NCI-H146 (cell line): ENCODE measurements at places on chromosomes 2 and 18.
A peak's percentile ranks its signal among the peaks of the same experiment; 100 is the strongest.

GRCh38 chr18:48408727-48409590 lies at the start of gene ZBTB7C:
Gene ZBTB7C, minus strand, starts transcription at chr18:48409383.
- peak; percentile 77 for DNase-seq

- DNase-seq, result peak; percentile 29
Measured at GRCh38 chr2:119826370-119826961, 66.7 kb downstream of the PTPN4 start.

DNA sequence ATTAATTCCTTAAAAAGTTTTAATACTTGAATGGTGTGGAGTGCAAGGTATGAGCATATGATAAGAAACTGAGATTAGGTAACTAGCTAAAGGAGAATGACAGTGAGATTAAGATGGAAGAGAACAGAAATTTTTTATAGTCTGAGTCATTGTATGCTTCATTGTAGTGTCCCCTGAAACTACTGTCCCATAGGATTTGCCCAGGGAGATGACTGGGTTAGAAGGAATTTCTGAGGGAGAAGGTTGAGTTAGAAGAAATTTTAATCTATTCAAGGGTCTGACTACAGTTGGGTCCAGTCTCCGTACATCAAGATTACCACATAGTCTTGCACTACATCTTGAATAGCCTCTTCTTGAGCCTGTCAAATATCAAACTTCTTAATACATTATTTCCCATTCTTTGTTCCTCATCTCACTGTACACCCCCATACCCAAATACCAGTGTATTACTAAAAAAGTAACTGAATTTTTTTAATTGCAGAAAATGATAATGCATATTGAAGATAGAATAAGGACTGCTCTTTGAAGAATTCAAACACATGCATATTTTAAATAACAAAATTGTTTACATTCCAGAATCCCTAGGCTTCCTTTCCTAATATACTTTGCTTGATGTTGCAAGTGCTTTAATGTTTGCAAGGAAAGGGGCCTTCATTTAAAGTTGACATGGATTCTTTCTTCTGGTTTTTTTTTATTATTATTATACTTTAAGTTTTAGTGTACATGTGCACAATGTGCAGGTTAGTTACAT lies 314.3 kb upstream of the COL3A1 start:
- DNase-seq, result no peak

- DNase-seq, result peak; percentile 87
Measured at GRCh38 chr2:58042486-58042970, 4.1 kb upstream of the VRK2 start.

- no peak for DNase-seq
Measured at GRCh38 chr2:153072813-153073212, 354.4 kb downstream of the ARL6IP6 start.

DNA sequence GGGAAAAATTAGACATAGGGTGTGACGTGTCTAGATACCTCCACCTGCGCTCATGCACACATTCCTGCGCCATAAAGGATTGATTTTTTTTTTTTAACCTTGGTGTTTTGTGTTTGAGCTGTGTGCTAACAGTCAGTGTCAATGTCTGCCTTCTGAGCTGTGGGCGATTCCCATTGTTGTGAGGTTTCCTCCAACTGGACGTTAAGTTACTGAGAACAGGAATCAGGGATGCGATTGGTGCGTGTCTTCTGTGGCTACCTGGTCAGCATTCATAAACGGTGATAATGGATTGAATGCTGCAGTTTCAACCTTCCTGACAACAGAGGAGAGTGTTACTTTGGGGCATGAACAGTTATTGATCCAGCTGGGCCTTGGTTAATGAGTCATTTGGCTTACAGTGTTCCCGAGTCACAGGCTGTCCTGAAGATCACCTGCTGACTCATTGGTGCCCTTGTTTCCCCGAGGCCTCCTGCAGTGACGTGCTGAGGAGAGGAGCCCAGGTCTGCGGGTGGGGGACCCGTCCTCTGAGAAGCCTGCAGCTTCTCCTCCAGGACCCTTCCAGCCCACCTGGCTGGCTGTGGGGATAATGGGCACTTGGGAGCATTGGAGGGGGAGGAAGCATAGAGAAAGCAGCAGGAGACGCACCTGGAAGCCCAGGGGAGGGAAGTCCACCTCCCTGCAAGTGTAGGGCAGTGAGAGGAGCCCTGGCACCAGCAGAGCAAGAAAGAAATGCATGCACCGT lies 25.8 kb upstream of the CABYR start:
- DNase-seq, result peak; percentile 99

DNA sequence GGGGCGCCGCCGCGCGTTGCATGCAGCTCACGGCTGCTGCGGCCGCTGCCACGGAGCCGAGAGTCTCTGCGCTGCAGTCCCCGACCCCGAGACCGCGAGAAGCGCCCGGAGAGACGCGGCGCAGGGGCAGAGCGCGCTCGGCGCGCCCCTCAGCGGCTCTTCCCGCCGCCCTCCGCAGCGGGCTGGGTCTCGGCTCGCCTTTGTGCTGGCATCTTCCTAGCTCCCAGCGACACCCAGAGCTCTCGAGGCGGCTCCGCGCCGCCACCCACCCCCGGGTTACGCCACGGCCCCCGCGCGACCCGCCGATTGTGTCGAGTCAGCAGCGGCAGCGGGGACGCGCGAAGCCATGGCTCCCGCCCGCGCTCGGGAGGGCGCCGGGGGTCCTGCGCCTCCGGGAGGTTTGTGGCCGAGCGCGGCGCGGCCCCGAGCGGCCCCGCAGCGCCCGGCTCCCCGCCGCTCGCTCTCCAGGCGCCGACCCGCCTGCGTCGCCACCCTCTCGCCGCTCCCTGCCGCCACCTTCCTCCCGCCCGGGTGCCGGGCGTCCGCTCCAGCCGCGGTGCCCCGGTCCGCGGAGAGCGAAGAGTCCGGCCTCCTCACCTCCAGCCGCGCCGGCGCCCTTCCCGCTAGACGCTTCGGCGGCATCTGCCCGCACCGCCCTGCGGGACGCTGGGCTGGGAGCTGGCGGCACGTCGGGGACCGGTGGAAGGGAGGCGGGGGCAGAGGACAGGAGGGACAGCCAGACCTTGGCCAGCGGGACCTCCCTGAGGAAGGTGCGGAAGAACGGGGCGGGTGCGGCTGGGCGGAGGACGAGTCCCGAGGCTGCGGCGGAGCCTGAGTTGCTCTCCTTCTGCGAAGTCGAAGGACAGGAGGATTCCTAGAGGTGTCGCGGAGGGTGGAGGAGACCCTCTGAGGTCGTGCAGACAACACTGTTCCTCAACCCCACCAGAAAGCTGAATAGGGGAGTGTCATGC lies 46.3 kb upstream of the CCDC150 start:
- DNase-seq, result peak; percentile 77

GRCh38 chr18:61553045-61553659 lies 219.9 kb downstream of the CDH20 start:
- DNase-seq, result no peak

GRCh38 chr18:10838553-10838952 lies 310.8 kb downstream of the PIEZO2 start:
- no peak for DNase-seq

DNA sequence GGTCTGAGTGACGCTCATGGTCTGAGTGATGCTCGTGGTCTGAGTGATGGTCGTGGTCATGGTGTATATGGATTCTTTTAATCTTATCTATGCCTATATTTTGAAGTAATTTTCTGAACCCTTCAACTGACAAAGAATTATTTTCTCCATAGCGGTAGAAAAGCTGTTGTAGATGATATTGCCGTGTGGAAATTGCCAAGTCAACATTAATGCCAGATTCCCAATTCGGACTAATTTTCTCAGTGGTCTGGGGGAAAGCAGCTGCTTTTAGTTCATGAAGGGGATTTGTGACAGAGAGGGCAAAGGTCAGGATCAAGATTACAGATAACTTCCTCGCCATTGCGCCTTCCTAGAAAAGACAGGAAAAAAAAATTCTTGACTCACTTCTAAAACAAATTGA lies 2.5 kb downstream of the SLC39A6 start:
- no peak for DNase-seq

GRCh38 chr2:10452312-10452711 lies 4.2 kb upstream of the ODC1 start:
- DNase-seq, result peak; percentile 49

- DNase-seq, result no peak
Measured at GRCh38 chr2:162293122-162293786, 25.2 kb downstream of the IFIH1 start.

GRCh38 chr2:194619366-194619765 lies 1037.7 kb upstream of the SLC39A10 start:
- DNase-seq, result no peak

GRCh38 chr18:35174093-35174731 lies 66.6 kb upstream of the ZNF397 start:
- peak; percentile 60 for DNase-seq

DNA sequence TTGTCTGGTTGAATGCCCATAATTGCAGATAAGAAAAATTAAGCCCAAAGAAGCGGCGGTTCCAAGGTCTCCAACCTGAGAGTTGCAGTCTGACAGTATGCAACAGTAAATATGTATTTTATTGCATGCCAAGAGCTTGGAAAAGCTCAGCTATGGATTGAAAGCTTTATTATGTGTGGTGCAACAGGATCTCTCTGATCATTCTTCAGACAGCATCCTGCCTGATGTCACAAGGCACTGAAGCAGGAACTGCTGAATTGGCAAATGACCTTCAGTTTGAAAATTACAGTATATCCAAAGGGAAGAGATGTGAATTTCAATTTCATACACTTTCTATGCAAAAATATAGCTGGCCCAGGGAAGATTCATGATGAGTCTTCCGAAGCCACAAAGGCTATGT lies 42.5 kb downstream of the DOCK10 start:
- no peak for DNase-seq

DNA sequence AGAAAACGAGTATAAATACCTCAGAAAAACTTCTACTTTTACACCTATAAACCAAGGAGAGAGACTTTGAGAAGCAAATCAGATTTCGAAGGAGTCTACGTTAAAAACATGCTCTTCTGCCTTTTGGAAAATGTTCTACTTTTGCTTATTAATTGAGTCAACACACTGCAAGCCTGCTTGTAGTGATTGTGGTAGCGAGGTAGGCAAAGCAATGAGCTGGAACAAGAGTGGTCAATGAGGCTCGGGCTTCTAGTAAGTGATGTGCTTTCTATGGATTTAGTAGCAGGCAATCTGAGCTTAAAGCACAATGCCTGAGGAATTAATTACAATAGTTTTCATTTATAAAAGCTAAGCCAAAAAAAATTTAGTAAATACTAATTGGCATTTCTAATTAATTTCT lies 103.4 kb upstream of the TFCP2L1 start:
- no peak for DNase-seq

- no peak for DNase-seq
Measured at GRCh38 chr2:53751728-53752127, 15.9 kb upstream of the CHAC2 start.

GRCh38 chr2:3631851-3632659 lies 25.9 kb upstream of the ALLC start:
- no peak for DNase-seq

- DNase-seq, result no peak
Measured at GRCh38 chr2:2926858-2927175, 450.8 kb downstream of the EIPR1 start.

GRCh38 chr2:241884951-241885290 lies 15.4 kb downstream of the RTP5 start:
- DNase-seq, result no peak

- DNase-seq, result no peak
Measured at GRCh38 chr2:31109633-31110192, 28.5 kb downstream of the GALNT14 start.

DNA sequence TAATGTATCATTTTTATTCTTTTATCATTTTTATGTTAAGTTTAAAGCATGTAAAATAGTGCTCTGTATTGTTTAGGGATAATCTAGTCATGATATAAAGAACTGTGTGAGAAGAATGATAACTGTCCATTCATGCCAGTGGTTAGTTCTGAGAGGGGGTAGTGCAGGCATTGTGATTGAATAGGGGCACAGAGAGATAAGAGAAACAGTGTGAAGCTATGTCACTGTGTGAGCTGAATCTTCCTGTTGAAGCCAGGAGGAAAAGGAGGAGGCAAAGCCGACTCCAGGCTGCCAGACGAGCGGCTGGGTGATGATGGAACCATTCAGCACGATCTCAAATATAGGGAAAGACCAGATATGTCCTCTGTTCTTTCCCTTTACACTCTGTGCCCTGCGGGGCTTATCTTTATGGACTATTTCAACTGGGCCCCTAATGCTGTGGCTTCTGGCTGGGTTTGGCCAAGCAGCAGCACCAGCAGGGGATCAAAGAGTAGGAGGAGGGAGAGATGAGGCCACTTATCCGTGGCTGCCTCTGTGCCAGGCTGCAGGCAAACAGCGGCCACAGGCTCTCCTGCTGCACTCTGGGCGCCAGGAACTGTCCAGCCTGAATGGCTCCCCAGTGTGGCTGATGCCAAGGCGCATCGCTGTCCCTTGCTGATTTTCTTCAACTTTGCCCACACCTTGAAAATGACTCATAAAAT lies 128.0 kb downstream of the SPP2 start:
- peak; percentile 56 for DNase-seq

GRCh38 chr2:106996171-106996769 lies 110.3 kb upstream of the ST6GAL2 start:
- no peak for DNase-seq

GRCh38 chr2:241655516-241656189 lies 18.2 kb downstream of the ATG4B start:
- DNase-seq, result no peak

GRCh38 chr18:59229701-59230443 lies 9.9 kb downstream of the GRP start:
- no peak for DNase-seq

DNA sequence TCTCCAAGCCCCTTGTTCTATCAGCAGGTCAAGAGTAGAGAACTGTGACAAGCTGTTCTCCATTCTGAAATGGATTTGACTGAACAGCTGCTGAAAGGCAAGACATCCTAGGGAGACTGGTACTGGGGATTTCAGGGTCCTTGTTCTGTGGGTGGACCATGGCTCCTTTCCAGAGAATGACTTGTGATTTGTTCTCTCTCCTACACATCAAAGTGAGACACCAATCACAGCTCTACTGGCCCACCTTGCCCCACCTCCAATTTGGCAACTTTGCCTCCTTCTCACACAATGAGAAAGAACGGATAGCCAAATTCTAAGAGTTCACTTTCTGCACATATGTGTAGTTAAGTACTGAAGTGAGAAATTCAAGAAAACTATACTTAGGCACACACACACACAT lies 67.4 kb downstream of the BCL11A start:
- DNase-seq, result no peak

DNA sequence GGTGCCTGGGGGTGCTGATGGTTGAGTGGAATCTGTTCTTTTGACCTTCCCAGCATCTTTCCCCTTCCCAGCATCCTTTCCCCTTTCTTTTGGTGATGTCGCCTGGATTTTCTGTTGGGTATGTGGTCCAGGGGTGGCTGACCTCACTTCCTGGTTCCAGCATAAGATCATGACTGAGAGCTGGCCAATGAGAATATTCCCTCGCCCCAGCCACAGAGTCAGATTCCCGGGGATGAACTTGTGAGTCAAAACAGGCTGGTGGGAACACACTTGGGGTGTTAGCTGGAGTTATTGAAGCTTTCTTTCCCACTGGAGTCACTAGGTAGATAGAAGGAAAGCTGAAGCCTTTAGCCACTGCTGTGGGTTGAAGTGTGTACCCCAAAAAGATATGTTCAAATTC lies 28.0 kb upstream of the FOSL2 start:
- DNase-seq, result no peak

- DNase-seq, result peak; percentile 2
Measured at GRCh38 chr2:162885281-162886070, 46.9 kb upstream of the KCNH7 start.
